H9 (cell line): ENCODE measurements at places on chromosomes 11 and 22. TPM values are rescaled to one million over a fixed set of nuclear protein-coding genes. Genes with fewer than 3 reads are reported as not detected.

DNA sequence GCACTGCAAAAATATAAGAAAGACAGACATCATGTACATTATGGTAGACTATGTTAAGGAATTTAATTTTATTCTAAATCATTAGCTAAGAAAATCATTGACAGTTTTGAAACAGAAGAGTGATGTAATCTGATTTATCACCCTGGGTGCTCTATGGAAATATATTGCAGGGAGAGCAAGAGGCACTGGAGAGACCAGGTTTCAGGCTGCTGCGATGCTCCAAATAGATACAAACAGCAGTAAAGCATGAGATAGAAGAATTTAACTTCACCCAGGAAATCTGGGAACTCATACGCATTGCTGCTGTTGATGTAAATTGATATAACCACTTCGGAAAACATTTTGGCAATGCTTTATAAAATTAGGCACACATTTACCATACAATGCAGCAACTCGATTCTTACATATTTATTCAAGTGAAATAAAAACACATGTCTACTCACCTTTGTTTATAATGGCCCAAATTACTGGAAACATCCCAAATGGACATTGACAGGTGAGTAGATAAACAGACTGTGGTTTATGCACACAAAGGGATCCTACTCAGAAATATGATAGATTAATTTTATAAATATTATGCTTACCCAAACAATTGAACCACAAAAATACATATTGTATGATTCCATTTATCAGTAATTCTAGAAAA is 535.1 kb upstream of the CHORDC1 start:
- DNase-seq, result no peak

UCP3 gene
- 0.77 and 0.85 TPM in 2 replicates for total RNA-seq

SBF1 gene
- 69.8 and 72.0 TPM in 2 replicates for total RNA-seq

DNA sequence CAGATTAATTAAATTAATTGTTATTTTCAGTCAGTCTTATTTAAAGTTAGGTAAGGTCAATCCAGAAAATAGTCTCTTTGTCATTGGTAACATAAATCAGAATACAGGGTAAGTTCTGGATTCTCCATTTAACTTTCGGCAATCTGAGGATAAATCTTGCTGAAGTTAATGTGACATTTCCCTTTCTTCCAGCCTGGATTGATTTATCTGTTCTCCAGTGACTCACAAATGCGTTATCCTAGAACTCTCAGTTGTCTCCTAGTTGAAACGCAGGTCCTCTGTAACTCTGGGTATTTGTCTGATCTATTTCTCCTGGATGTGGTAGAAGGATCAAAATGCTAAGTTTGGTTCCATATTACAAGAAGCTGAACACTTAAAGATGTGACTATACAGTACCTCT is 21.0 kb downstream of the OR51E1 start:
- DNase-seq, result no peak

DDT gene
- 177 and 185 TPM in 2 replicates for total RNA-seq

SLC36A4 gene
- total RNA-seq, result 30.0 and 33.3 TPM in 2 replicates

GRCh38 chr11:665062-665703 is 28.1 kb downstream of the DRD4 start:
- no peak for DNase-seq

GRCh38 chr11:130622141-130622542 is 173.7 kb downstream of the ADAMTS15 start:
- no peak for DNase-seq

GRCh38 chr11:101211407-101211975 is 81.9 kb upstream of the PGR start:
- no peak for DNase-seq

HBE1 gene
- not detected in 2 replicates for total RNA-seq
